ENCODE measurements at places on chromosomes 12 and 14. TPM values are rescaled to one million over a fixed set of nuclear protein-coding genes. Genes with fewer than 3 reads are reported as not detected.

KRT72 gene
- total RNA-seq, result 0.21 TPM

RDH16 gene
- total RNA-seq, result 1.3 TPM

TULP3 gene
- total RNA-seq, result 18.9 TPM

C12orf76 gene
- 20.9 TPM for total RNA-seq

CACNA2D4 gene
- total RNA-seq, result 3.2 TPM

HECTD1 gene
- total RNA-seq, result 332 TPM

GLIPR1L1 gene
- total RNA-seq, result not detected

C12orf54 gene
- not detected for total RNA-seq

CDH24 gene
- total RNA-seq, result 4.5 TPM

GUCY2C gene
- total RNA-seq, result 0.21 TPM

MYL2 gene
- 55.5 TPM for total RNA-seq

RERG gene
- 18.9 TPM for total RNA-seq

ARMH4 gene
- total RNA-seq, result 18.2 TPM

GZMB gene
- 0.41 TPM for total RNA-seq

TMTC1 gene
- total RNA-seq, result 67.0 TPM

CBX5 gene
- 77.2 TPM for total RNA-seq
